Activated T-helper 1 cell treated with Interleukin-2 at 50 U/mL for 16 hours (primary cell): ENCODE measurements at places on chromosomes 7 and 10.

DNA sequence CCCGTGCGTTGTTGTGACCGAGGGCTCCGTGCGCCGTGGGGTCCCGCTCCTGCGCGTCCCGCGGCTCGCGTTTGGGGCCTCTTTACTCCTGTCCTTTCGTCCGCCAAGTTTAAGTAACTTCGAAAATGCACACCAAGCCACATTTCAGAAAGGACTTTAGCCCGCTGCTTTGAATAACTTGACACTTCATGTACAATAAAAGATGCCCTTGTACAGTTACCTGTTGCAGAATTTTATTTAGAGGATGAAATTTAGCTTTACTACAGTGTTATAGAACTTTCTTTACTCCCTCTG lies 459 bp downstream of the SUGCT start:
- DNase-seq: no peak

DNA sequence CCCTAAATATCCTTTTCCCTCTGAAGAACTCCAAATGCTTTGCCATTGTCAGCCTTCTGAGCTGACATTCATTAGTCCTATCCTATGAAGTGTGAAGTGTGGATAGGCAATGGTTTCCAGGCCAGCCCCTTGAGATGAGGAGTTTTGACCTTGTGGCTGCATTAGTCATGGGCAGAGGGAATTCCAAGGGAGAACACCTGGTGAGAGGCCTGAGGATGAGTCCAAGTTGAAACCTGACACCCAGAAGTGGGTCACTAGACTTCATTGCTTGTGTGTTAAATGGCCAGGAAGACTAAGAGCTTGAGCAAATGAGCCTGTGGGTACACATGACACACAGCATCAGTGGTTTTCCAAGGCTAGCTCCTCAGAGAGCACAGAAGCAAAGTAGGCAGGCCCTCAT lies 260.8 kb downstream of the SKAP2 start:
- DNase-seq: no peak

GRCh38 chr10:51010977-51011376 lies 63.3 kb upstream of the PRKG1 start:
- no peak for DNase-seq

DNA sequence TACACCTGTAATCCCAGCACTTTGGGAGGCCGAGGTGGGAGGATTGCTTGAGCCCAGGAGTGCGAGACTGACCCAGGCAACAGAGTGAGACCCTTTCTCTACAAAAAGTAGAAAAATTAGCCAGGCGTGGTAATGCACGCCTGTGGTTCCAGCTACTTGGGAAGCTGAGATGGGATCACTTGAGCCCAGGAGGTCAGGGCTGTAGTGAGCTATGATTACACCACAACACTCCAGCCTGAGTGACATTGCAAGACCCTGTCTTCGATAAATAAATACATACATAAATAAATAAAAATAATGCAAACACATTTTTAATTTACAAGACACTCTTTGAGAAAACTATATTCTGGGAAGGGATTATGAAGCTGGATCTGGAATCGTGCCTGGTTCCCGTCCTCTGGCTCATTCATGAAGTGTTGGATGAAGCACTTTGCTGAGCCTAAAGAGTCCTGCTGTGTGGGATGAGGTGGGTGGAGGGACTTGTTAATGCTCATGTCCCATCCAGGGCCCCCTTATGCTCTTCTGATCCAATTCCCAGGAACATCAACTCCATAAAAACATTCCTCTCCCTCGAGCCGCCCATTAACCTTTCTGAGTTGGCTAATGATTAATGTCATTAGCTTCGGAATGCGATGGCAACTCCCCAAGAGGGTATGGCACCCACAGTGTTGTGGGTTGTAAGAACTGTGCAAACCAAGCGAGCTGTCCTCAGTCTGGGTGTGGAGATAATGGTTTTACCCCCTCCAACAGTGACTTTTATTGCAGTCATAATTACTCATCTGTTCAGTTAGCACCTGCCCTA lies 236.3 kb downstream of the BAMBI start:
- DNase-seq: no peak

DNA sequence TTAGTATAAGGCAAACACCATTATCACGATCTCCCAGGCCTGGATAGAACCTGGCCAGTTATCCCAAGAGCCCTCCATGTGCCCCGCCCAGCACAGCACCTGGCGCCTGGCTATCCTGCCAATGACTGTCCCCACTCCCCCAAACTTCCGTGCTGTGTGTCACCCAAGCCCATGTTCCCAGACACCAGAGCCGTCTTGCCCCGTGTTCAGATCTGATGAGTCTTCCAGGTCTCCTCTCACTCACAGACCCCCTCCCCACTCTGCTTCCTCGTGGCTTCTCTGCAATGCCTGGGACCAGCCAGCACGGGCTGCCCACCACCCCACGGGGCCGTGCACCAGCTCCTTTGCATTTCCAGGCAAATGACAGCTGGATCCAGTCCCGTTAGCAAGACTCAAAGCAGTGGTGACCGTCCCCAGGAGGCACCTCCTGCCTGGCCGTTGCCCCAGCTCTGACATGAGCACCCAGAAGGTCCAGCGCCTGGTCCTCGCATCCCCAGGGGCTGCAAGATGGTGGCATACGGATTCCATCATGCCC lies 43.8 kb upstream of the INPP5A start:
- no peak for DNase-seq

- no peak for DNase-seq
Observed at GRCh38 chr10:63692220-63692896, 171.2 kb downstream of the REEP3 start.

DNA sequence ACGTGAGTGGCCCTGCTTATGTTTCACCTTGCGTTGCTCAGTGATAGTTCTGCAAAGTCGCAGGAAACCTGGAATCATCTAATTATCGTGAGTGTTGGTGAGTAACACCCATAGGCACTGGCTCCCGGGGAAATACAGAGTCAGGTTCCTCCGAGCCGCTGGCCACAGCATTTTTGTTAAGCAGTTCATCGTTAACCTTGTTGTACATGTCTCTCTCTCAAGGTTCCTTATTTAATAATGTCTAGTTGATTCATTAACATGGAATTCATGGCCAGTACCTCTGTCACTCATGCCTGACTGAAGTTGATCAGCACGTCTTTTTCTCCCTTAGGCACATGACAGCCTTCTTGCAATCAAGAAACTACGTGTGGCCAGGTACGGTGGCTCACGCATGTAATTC lies 3.1 kb upstream of the ZFAND2A start:
- no peak for DNase-seq

- DNase-seq: no peak
Observed at GRCh38 chr7:32496052-32496813, 944 bp downstream of the AVL9 start.

- no peak for DNase-seq
Observed at GRCh38 chr7:130479716-130480400, 12.0 kb upstream of the MEST start.

DNA sequence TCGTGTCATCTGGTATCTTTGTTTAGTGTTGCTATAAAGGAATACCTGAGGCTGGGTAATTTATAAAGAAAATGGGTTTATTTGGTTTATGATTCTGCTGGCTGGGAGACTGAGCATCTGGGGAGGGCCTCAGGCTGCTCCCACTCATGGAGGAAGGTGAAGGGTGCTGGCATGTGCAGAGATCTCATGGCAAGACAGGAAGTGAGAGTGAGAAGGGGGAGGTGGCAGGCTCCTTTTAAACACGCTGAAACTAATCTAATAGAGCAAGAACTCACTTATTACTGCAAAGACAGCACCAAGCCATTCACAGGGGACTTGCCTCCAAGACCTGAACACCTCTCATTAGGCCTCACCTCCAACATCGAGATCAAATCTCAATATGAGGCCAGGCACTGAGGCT lies 11.3 kb downstream of the OIT3 start:
- DNase-seq: no peak

GRCh38 chr7:33511778-33512177 lies 382.4 kb downstream of the BBS9 start:
- DNase-seq: no peak

- DNase-seq: no peak
Observed at GRCh38 chr7:142352543-142352942, 94.7 kb upstream of the PRSS58 start.

GRCh38 chr7:74334030-74334429 lies 44.8 kb downstream of the CLIP2 start:
- DNase-seq: no peak

DNA sequence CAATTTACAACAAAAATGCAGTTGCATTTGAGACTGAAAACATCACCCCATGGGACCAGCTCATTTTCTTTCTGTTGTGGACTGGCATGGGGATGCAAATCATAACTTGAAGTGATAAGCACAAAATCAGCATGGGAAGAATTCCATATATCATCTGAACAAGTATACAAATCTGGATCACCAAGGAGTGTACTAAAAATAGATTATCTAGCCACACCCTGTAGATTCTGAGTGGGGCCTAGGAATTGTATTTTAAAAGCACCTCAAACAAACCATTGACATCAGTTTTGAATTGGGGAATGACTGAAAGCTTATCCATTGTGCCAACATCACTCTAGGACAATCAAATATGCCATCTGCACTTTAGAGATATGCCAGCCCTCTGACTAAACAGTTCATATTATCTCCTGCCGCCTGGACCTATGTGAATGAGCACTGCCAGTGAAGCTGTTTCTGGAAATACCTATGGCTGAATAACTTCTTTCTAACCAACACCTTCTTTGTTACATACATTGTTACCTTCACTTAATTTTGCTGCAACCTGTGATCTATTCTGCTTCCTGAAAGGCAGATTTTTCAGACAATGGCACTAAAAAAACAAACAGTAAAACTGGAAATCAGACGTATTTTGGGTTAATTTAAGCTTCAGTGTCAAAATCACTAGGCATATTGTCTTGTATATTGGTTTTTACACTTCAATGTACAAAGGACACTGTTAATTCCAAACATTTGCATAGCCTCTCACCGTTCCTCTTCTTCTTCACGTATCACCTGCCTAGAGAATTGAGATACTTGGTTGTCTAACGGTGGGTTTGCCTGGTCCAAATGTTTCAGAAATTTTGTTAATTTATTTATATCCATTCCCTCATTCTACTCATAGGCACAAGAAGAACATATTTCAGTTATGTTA lies 42.4 kb upstream of the HGF start:
- DNase-seq: no peak

GRCh38 chr7:31004393-31004792 lies 40.6 kb downstream of the GHRHR start:
- DNase-seq: no peak

- no peak for DNase-seq
Observed at GRCh38 chr7:118182593-118183427, 1.2 kb upstream of the LSM8 start.

GRCh38 chr10:58435297-58435985 lies 50.2 kb downstream of the TFAM start:
- no peak for DNase-seq

DNA sequence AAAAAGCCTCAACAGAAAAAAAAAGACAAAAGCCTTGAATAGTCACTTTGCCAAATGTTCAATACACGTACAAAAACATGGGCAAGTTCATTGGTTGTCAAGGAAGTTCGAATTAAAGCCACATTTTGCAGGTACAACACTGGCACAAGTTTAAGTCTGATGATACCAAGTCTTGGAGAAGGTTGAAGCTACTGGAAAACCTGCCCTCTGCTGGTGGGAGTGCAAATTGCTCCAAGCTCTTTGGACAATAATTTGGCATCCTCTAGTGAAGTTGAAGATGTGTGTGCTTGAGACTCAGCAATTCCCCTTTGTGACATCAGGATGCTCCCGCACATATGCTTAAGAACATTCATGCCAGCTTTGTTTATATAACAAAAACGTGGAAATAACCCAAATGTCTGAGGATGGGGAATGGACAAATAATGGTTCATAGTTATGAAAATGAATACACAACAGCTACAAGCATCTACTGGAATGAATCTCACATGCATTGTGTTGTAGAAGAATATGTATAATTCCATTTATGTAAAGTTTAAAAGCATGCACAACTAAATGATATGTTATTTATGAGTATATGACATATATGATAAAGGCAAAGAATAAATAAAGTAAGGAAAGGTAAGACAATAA lies 120.0 kb upstream of the PLPP4 start:
- peak; percentile 3 for DNase-seq

GRCh38 chr10:8513155-8514147 lies 459.0 kb downstream of the GATA3 start:
- no peak for DNase-seq

- DNase-seq: no peak
Observed at GRCh38 chr10:836782-837181, 94.7 kb downstream of the LARP4B start.

DNA sequence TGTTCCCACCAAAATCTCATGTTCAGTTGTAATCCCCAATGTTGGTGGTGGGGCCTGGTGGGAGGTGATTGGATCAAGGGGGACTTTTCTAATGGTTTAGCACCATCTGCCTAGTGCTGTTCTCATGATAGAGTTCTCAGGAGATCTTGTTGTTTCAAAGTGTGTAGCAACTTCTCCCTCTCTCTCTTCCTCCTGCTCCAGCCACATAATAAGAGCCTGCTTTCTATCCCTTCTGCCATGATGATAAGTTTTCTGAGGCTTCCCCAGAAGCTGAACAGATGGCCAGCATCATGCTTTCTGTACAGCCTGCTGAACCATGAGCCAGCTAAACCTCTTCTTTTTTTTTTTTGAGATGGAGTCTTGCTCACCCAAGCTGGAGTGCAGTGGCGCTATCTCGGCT lies 910.6 kb downstream of the KCNMA1 start:
- DNase-seq: no peak

DNA sequence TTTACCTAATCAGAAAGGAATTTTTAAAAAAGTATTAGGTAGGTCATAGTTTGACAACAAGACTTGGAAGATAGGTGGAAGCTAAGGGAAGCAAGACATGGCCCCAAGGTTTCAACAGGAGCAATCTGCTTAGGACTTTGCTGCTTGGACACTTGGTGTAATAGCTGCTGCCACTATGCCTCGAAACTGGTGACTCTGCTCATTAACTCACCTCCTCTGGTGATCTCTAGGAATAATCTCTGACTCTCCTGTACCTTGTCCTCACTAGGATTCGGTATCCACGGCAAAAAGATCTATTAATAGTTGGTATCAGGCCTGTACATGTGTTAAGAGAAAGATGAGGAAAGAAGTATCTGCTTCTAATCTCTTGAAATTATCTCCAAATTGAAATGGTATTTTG lies 53.1 kb downstream of the PTEN start:
- no peak for DNase-seq

- no peak for DNase-seq
Observed at GRCh38 chr10:21754410-21755011, 220.5 kb downstream of the MLLT10 start.

GRCh38 chr7:121198502-121198901 lies 130.3 kb upstream of the WNT16 start:
- DNase-seq: no peak

- DNase-seq: no peak
Observed at GRCh38 chr10:11345224-11346054, 266.0 kb downstream of the USP6NL start.

DNA sequence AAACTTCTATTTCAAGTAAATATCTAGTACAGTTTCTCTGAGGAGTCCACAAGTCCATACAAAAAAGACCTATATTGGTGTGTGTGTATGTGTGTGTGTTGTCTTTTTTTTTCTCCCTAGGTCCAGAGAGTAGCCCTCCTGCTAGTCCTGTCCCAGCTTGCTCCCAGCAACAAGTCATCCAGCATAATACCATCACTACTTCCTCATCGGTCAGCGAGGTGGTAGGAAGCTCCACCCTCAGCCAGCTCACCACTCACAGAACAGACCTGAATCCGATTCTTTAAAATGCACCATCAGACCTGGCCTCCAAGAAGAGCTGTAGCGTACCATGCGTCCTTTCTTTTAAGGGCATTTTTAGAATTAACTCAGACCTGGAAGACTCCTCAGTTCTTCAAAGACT lies 139.1 kb downstream of the TRIL start:
- DNase-seq: no peak
